Endodermal cell (in vitro differentiated cells): ENCODE measurements at places on chromosomes 3 and 15. TPM values are rescaled to one million over a fixed set of nuclear protein-coding genes. Genes with fewer than 3 reads are reported as not detected.

- DNase-seq = no peak
Measured at GRCh38 chr15:31207246-31207645, 105.7 kb upstream of the TRPM1 start.

DNA sequence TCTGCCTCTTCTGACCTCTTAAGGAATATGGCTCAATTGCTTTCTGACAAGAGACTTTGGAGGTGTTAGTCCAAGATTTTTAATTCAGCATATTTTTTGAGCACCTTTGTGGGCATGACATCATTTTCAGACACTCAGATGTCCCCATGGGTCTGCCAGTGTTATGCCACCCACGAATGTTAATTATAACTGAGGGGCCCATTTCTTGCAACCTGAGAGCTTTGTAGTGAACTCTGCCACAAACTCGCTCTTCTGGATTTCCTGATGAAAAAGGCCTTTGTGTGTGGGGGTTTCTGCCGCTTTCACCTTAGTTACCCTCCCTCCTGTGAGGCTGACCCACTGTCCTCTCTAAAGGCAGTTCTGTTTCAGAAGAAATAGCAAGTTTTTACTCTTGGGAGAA is 64.5 kb upstream of the CCR4 start:
- no peak for DNase-seq

- DNase-seq = peak; percentile 54
Measured at GRCh38 chr3:14290631-14291385, 111.6 kb upstream of the SLC6A6 start.

GRCh38 chr3:104604326-104605010 is 762.2 kb upstream of the ALCAM start:
- no peak for DNase-seq

Gene EPHB1
- 2.4 and 3.6 TPM in 2 replicates for total RNA-seq

Gene TYRO3
- 218 to 293 TPM (median 282 TPM) in 3 replicates for total RNA-seq

- DNase-seq = peak; percentile 75
Measured at GRCh38 chr15:88243895-88244787, 12.4 kb downstream of the NTRK3 start.

Gene DCP1A
- 26.8 and 28.5 TPM in 2 replicates for total RNA-seq

- no peak for DNase-seq
Measured at GRCh38 chr15:95857758-95858157, 472.7 kb upstream of the NR2F2 start.

- peak; percentile 79 for DNase-seq
Measured at GRCh38 chr15:69074843-69075224, 60.3 kb downstream of the NOX5 start.

- DNase-seq = peak; percentile 71
Measured at GRCh38 chr3:58009749-58010535, 1.7 kb downstream of the FLNB start.

Gene KPNA4
- 67.1 and 73.0 TPM in 2 replicates for total RNA-seq

Gene BFSP2
- total RNA-seq = not detected in 2 replicates

GRCh38 chr3:115760716-115761115 is 137.4 kb downstream of the GAP43 start:
- DNase-seq = no peak

Gene GNB5
- 16.4 and 19.1 TPM in 2 replicates for total RNA-seq

DNA sequence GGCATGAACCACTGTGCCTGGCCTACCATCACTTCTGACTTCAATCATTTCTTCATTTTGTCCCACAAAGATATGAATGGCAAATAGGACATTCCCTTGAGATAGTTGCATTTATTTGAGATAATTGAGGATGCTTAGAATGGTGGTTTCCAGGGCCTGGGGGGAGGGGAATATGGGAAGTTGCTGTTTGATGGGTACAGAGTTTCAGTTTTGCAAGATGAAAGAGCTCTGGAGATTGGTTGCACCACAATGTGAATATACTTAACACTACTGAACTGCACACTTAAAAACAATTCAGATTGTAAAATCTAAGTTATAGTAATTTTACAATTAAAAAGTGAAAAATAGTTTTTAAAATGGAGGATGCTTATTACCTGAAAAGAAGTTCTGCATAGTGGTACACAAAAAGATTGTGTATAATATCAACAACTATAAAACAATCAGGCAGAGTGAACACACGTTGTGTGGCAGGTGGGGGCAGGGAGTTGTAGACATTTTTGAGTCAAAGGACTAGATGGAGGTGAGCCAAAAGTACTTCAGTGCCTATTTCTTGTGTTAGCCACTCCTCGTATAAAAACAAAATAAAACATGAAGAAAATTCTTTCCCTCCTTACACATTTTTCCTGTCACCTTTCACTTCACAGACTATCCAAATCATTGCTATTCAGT is 18.5 kb upstream of the RIOX2 start:
- no peak for DNase-seq

DNA sequence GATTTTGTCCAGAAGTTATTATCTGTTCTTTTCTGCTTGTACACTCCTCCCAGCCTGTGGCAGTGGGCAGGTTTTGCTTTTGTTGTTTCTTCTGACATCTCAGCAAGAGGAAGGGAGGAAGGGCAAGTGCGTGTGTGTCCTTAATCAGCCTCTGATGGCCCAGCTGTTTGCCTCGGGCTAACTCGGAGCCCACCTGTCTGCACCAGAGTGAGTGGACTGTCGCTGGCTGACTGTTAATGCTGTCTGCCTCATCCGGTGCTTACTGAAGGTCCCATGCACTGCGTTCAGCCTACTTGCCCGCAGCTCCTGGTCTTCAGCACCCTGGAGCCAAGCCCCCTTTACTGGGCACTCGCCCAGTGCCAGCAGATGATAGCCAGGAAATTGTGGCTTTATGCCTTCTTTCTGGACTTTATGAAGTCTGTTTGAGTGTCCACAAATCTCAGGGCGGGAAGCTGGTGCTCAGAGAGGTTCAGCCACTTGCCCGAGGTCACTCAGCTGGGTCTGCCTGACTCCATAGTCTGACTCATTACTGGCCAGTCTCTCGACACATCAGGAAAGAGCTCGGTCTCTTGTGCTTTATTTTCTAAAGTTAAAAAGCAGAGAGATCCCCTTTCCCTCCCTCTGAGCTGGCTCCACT is 89.5 kb downstream of the CHRNA7 start:
- DNase-seq = no peak

DNA sequence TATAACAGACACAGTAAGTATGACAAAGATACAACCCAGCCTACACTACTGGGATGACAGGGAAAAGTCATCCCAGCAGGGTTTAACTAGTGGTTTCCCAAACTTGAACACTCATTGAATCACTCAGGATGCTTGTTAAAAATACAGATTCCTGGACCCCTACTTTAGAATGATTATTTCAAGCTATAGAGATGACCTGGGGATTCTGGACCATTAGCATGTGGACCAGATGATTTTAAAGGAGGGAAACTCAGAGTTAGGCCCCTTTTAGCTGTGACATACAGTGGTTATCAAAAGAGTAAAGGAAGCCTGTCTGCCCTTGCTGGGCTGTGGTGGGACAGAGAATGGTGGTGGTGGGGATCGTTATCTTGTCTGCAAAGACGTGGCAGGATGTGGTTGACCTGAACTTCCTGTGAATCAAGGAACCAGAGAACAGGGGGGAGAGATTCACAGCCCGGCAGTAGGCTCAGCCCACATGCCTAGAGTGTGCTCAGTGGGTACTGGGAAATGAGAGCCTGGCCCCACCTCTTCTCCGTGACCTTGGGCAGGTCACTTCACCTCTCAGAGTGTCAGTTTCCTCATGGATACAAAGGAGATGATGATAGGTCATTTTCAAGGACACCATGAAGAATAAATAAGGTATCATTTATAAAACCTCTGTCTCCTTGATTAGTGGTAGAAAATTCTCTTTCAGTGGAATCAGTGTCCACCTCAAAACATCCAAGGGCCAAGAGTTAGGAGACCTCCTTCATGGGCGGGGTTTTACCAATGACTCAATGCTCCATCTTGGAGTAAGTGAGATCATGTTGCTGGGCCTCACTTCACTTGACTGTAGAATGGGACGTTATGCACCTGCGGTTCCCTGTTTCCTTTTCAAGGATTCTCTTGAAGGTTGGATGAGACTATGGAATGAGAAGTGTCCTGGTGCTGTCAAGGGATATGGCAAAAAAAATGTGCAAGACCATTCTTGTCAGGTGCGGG is 306.5 kb downstream of the RPLP1 start:
- no peak for DNase-seq

DNA sequence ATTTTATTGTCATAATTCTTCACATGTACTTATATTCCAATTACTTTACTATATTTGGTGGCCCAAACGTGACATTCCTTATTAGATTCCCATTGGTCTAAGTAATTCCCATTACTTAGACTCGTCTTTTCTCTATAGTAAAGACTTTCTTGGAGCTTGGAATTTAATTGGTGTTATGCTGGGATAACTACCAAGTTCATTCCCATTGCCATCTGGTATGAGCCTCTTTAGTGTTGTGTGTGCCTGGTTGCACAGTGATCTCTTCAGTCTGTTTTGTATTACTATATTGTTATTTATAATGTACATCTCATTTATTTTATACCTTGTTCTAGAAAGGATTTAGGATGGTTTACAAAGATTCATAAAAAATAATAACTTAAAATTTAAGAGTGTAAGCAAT is 27.8 kb downstream of the TMEM108 start:
- DNase-seq = no peak

GRCh38 chr3:15261274-15261673 is 55.2 kb downstream of the CAPN7 start:
- no peak for DNase-seq

DNA sequence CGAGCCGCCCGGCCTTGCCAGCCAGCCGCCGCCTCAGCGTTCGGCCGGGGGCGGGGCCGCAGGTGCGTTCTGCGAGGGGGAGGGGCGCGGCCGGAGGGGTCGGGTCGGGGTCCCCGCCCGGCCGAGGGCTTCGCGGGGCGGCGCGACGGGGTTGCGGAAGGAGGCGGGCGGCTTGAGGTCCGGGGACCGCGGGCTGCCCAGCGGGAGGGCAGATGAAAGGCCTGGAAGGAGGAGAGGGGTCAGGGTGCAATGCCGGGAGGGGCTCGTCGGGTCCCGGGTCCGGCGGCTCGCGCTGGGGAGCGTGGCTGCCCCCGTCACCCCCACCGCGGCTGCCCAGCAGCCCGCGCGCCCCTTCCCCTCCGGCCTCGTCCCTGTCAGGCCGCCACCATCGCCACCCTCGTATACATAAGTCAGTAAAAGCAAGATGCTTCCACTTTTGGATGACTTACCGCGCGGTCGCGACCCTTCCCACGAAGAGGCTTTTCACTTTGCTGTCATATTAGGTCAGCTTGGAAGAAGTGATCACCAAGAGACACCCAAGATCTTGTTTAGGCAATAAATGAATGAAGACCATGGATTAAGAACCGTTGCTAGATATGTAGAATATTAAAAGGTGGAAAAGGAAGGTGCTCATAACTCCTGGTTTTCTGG is 620 bp upstream of the ANP32A start:
- DNase-seq = no peak

- no peak for DNase-seq
Measured at GRCh38 chr3:106326941-106327695, 458.3 kb upstream of the CBLB start.

Gene RASGRP1
- total RNA-seq = 8.8 and 11.0 TPM in 2 replicates

- DNase-seq = no peak
Measured at GRCh38 chr3:17207979-17208378, 323.2 kb downstream of the PLCL2 start.

Gene ATP13A5
- total RNA-seq = 0.43 and 0.59 TPM in 2 replicates

Gene OXTR
- 11.8 and 13.1 TPM in 2 replicates for total RNA-seq

- no peak for DNase-seq
Measured at GRCh38 chr3:65905771-65906170, 132.9 kb downstream of the MAGI1 start.

DNA sequence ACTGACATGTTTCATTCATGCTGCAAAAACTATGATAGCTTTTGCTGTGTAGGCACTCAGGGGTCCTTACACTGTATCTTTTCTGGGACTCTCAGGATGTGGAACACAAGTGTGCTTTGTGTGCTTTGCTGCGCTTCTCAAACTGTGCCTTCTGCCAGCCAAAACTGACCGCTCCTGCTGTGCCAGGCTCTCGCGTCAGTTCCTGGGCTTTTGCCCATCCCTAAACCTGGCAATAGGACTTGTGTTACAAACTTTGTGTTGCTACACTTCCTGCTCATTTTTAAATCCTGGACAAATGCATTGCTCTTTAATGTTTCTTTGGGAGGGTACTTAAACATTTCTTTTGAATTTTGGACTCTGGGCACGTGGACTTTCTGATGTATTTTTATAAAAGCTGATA is 60.3 kb downstream of the DIPK2A start:
- DNase-seq = no peak

Gene PLA2G4D
- not detected in 2 replicates for total RNA-seq

GRCh38 chr15:56194035-56194434 is 49.6 kb downstream of the RFX7 start:
- no peak for DNase-seq

Gene SEMA7A
- 8.2 to 11.9 TPM (median 8.4 TPM) in 3 replicates for total RNA-seq

Gene OCA2
- 0.27 to 0.63 TPM (median 0.29 TPM) in 3 replicates for total RNA-seq

Gene PIGZ
- total RNA-seq = 0.25 and 0.31 TPM in 2 replicates

Gene SST
- total RNA-seq = not detected in 3 replicates
